ENCODE measurements at places on chromosomes 11 and 22.

- peak; percentile 10 for DNase-seq
These were observed 154.9 kb downstream of the TRPC6 start for GRCh38 chr11:101428918-101429317.

- DNase-seq, result no peak
These were observed 1.8 kb downstream of the ADSL start for GRCh38 chr22:40348025-40348658.

- DNase-seq, result no peak
These were observed 33.5 kb downstream of the THAP12 start for GRCh38 chr11:76347466-76347865.

DNA sequence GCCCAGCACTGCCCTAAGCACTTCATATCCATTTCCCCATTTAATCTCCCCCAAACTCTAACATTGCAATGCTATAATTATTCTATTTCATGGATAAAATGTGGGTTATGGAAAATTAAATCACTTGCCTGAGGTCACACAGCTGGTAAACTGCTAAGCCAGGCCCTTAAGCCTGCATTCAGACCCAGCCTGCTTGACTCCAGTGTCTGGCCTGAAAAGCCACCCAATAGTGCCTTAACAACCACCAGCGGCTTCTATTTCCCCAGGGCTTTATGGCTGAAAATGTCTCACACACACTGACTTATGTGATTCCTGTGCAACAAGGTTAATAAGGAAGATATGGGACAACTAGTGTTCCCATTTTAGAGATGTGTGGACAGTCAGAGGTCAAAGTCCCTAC is 178.5 kb upstream of the SNX19 start:
- no peak for DNase-seq

- DNase-seq, result no peak
These were observed 6.2 kb upstream of the RGL4 start for GRCh38 chr22:23684561-23685031.

DNA sequence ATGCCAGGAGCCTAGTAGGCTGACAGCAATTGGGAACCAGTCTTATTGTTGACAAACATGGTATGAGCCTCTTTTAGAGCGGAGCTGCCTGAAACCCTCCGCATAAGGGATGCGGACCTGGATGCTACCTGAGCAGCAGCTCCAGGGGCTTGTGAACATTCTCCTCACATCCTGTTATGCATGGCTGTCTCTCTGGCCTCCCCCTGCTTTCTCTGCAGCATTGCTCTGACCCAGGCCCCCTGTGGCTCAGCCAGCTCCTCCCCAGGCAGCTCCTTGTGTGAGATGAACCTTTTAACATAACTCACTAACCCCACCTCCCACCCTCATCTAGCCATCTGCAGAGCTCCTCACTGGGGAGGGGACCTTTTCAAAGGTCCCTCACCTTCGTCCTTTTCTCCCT is 6.0 kb downstream of the BMAL1 start:
- DNase-seq, result no peak

- DNase-seq, result no peak
These were observed 11.3 kb upstream of the CTSC start for GRCh38 chr11:88348870-88349269.

GRCh38 chr11:67389477-67389876 is 2.3 kb upstream of the RAD9A start:
- DNase-seq, result no peak

DNA sequence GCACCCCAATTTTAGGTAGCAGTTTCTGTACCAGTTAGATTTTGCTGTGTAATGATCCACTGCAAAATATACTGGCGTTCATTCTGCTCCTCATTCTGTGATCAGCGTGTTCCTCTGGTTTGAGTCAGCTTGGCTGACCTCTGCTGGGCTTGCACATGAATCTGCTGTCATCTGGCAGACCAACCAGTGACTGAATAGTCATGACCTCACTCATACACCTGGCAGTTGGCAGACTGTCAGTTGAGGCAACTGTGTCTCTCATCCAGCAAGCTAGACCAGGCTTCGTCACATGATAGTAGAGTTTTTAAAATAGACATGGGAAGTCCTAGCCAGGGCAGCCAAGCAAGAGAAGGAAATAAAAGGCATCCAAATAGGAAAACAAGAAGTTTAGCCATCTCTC is 316.3 kb upstream of the LARGE1 start:
- DNase-seq, result peak; percentile 81

GRCh38 chr11:114651145-114651718 is 27.1 kb upstream of the NXPE2 start:
- DNase-seq, result no peak

DNA sequence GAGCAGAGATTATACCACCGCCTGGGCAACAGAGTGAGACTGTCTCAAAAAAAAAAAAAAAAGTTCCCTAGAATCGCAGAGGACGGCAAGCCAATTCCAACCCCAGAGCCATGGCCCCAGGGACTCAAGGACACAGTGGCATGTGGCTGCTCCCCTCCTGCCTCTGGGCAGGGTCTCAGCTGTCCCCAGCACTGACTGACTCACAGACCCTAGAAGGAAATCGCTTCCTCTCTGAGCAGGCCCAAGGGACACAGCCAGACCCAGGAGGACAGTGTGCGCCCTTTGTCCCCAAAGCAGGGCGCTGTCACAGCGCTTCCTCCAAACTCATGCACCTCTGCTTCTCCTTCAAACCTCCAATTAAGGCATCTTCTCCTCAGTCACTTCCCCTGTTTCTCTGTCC is 2.3 kb downstream of the PACSIN3 start:
- no peak for DNase-seq

DNA sequence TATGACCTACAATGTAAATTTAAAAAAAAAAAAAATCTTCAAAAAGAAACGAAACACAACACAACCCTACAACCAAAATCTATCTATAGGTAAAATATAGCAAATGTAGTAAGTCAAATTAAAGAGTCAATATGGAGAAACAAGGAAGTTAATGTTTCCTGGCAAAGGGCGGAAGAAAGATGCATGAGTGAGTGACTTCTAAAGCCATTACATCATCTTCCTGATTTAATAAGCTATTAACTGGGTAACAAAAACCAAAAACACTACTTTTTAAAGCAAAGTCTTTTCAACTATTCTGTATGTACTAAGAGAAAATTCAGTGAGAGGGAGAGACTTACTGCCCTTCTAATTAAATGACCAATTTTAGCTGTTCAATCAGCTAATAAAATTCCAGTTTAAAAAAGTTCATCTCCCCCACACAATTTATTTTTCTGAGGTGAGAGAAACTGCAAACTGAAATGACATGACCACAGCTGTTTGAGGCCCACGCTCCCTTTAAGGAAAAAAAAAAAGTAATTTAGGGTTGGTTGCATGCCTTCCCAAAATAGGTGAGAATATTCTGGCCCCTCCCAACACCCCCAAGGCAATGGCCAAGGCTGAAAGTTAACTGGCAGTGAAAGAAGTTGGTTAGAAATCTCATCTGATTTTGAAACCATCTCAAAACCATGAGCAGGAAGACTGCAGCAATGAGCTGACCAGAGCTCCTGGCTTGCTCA is 5.9 kb downstream of the SF1 start:
- no peak for DNase-seq

DNA sequence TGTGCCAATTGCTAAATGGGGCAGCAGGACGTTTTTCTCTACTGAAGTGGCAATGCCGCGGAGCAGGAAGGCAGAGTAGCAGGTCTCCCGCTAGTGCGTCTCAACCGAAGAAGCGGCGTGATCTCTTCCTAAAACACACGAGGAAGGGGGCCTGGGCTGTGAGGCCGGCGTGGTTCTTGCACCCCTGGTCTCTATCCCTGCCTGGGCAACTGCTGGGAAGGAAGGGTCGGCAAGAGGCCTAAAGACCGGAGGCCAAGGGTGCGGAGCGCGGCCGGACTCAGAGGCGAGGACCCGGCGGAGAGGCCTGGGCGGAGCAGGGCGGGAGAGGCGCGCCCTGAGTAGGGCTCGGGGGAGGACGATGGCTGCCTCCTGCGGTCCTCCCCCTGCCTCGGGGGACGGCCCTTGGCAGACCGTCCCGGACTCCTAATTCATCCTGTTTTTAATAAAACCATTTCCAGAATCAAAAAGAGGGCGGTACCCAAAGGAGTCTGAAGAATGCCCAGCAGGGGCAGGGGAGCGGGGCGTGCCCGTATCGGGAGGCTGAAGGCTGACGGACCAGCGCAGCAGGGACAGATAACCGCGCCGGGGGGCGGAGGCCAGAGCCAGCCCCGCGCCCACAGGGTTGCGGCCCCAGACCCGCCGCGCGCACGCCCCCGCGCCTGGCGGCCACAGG is 572 bp upstream of the APLP2 start:
- no peak for DNase-seq

DNA sequence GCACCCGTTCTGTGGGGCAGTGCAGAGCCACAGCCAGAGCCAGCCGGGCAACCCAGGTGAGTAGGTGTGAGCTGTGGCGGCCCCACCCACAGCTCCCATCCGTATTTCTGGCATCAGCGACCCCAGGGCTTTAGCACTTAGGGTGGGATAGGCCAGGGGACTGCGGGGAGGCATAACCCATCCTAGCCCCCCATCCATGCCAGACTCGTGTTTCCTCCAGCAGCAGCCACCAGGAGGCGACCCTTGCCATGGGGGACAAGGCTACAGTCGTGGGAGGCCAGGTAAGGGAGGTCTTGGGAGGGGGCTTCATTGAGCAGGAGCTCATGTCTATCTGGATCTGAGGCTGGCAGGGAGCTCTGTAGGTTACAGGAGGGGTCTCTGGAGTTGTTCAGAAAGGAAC is 873 bp downstream of the OTOG start:
- no peak for DNase-seq

All from LNCaP clone FGC (cell line).